ENCODE measurements at places on chromosomes 12 and 14.

- DNase-seq = no peak
Observed at GRCh38 chr14:26744903-26745302, 147.1 kb upstream of the NOVA1 start.

DNA sequence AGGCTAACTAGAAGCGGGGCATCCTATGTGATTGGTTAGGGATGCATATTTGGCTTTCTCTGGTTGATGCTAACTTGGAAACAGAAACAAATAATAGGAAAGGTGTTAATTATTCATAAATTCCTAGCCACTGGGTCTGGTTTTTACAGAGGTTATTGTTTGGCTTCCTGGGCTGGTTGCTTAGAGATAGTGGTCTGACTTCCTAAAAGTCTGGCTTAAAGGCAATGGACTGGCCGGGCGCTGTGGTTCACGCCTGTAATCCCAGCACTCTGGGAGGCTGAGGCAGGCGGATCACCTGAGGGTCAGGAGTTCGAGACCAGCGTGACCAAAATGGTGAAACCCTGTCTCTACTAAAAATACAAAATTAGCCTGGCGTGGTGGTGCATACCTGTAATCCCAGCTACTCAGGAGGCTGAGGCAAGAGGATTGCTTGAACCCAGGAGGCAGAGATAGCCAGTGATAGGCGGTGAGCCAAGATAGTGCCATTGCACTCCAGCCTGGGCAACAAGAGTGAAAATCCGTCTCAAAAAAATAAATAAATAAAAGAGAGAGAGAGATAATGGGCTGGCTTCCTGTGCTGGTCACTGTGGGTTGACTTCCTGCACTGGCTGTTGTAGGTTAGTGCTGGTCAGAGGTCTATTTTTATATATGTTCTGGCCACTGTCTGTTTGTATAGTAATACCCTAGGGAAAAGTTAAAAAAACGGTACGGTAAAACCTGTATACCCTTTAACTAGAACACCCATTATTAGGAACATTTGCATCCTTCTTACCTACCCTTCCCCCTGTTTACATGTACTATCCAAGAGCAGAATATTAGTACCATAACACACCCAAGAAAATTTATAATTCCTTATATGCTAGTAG, 24.1 kb downstream of the OR6S1 start:
- no peak for DNase-seq

DNA sequence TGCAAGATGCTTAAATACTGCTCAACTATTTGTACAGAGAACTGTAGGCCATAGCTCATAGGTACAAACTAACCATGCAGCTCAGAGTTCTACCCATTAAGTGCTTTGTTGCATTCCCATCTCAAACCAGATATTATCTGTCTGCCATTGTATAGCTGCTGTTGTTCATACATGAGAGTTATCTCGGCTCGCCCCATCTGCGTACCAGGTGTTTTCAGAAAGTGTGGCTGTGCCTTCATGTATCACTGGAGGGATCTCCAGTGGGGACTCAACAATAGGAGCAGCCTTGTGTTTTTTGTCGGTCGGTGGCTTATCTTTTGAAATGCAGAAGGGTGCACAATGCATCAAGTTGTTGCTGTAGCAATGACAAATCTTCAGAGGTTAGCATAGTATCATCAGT, 678.3 kb downstream of the RERGL start:
- DNase-seq = no peak

DNA sequence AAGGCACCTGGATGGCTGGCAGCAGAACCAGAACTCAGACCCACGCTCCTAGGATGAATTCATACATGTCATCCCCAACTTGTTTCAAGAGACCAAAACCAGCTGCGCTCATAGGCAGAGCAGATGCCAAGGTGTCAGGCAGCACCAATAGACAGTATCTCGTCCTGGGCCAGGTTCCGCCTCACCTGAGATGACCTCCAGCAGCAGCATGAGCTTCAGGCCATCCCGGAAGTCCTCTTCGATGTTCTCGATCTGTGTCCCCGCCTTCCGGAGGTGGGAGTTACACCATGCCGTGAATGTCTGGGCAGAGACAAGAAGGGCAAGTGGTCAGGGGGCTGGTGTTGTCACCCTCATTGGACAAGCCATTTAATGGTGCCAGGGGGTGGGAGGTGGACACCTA, 53.7 kb downstream of the ACTN1 start:
- DNase-seq = no peak

DNA sequence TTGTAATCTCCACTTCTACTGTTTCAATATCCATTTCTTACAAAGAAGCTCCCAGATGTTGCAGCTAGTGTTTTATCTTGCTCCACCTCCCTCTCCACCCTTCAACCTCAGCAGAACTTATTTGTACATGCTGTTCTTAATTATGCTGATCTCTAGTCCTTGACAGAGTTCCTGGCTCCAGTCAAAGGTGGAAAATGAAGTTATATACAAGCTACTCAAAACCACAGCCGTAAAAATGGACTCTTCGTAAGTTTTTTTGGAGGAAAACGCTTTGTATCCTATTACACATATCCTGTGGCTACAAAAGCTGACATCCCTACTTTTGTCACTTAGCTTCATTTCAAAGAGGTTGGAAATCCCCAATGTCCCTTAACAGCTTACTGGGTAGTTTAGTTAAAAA, 1.3 kb downstream of the CLEC1A start:
- DNase-seq = no peak

DNA sequence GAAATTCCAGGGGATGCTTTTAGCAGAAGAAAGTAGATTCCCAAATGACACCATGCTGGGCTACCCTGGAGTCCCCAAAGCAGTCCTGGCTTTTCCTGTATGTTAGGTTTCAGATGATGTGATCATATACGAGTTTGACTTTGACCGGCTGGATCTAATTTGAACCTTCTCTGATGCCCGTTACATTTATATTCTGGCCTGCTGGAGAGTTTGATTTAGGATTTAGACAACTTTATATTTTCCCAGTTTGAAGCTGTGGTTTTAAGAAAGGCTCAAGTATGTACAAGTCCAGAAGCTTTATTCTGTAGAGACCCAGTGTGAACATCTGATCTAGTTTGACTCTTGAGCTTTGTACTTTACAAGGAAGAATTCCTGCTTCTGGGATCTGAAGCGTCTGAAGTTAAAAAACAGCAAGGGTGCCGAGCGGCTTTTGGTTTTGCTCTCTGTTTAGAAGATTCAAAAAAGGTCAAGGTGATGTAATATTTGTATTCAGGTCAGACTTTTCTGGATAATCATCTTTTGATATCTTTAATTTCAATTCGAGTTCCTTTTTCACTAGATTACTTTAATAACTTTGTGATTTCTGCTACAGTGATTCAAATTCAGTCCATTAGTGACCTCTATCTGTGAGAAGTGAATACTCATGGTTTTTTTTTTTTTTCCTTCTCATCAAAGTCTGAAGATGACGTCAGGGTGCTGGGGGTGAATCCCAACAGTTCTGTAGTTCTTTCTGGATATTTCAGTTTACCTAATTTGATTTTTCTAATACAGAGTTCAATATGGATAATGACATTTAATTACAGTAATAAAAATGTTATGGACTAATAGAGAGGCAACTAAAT, 6.3 kb downstream of the FLRT2 start:
- no peak for DNase-seq

- DNase-seq = no peak
Observed at GRCh38 chr12:50257236-50258166, 25.8 kb downstream of the LIMA1 start.

- no peak for DNase-seq
Observed at GRCh38 chr12:90489141-90489540, 465.8 kb downstream of the CCER1 start.

DNA sequence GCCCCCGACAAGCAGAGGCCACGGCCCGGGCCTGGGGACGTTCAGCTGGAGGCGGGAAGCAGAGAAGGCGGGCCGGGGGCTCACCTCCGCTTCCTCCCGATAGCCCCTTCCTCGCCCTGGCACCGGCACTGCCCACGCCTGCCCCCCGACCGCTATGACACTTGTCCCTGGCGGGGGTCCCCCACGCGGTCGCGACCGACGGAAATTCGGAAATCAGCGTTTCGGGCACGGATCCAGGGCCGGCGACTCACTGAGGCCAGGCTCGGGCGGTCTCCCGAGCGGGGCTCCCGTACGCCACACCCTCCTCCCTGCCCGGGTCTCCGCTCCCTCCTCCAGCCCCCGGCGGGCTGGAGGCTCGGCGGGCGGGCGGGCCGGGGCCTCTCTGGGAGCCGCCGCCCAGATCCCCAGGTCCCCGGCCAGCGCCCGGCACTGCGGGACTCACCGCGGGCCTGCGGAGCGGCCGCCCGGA, 581 bp downstream of the PITPNM2 start:
- no peak for DNase-seq

- DNase-seq = no peak
Observed at GRCh38 chr12:111022386-111022785, 102.0 kb upstream of the MYL2 start.

DNA sequence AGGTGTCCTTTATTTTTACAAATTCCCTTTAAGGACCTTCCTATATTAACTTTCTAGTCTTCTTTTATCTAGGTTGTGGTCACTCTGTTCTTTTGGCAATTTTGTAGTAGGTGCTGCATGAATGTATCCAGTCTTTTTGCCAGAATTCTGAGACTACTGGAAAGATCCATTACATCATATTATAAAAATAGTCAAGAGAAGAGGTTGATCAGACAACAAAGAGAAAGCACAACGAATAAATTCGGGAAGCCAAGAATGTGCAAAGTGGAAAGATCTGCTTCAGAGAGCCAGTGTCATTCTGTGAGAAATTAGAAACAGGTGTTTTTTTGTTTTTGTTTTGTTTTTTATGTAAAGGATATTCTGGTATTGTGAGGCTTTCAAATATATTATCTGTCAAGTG, 15.8 kb upstream of the SLC16A7 start:
- DNase-seq = no peak

- no peak for DNase-seq
Observed at GRCh38 chr12:122849352-122850047, 14.2 kb downstream of the HIP1R start.

DNA sequence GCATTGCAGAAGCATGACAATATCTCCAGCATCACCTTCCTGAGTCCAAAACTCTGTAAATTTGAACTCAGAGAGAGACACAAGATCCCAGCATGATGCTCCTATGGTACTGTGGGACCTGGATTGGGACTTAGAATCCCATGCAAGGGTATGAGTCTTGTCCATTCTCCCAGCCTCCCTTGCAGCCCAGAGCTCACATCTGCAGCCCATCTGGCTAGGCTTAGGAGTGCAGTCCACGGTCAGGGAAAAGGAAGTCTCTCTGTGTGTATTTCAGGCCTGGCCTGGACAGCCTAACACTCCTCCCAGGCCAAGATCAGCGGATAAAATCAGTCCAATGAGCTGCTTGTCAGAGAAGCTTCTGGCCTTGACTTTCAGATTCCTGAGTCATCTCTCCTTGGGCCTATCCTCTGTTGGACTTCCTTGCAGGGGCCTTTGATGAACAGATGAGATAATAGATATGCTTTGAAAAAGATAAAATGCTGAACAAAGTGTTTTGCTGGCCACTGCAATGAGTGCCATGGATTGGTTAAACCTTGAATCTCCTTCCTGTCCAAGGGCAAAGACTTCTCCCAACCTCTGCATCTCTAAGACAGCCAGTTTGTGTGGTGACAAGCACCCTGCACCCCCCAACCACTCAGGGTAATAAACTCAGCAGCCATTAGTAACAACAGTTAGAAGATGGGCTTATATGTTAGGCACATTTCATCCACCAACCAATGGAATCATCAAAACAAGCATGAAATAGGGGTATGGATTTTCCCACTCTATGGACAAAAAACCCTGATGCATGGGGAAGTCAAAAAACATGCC, 412.8 kb upstream of the TBX3 start:
- no peak for DNase-seq

- DNase-seq = no peak
Observed at GRCh38 chr14:99225436-99226203, 46.4 kb downstream of the BCL11B start.

DNA sequence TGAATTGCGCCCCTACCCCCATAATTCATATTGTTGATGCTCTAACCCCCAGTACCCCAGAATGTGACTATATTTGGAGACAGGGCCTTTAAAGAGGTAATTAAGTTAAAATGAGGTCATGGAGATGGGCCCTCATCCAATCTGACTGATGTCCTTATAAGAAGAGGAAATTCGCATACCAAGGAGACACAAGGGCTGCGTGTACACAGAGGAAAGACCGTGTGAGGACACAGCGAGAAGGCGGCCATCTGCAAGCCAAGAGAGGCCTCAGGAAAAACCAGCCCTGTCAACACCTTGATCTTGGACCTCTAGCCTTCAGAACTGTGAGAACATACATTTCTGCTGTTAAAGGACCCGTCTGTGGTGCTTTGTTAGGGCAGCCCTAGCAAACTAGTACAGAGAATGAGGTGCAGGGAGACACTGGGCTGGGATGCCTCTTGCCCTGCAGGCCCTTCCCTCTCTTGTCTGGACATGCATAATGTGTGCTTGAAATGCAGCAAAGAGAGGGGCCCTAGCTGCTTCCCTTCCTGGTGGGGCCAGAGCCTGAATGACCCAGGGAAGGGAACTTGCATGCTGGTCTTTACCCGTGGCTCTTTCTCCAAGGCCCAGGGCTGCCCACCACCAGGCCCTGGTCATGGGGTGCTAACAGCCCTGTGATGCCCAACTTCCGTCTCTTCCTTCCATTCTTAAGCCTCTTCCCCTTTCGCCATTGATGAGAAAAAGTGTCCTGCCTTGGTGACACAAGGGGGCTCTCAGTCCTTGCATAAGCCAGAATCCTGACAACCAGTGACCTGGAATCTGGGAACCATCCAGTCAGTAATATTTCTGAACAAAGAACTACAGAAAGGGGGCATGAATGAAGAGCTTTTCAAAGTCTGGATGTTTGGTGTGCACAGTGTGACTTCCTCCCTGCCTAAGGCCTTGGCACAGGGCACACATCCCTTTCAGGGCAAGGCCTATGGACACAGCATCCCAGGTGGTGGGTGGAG, 50.0 kb upstream of the GPATCH2L start:
- DNase-seq = no peak

DNA sequence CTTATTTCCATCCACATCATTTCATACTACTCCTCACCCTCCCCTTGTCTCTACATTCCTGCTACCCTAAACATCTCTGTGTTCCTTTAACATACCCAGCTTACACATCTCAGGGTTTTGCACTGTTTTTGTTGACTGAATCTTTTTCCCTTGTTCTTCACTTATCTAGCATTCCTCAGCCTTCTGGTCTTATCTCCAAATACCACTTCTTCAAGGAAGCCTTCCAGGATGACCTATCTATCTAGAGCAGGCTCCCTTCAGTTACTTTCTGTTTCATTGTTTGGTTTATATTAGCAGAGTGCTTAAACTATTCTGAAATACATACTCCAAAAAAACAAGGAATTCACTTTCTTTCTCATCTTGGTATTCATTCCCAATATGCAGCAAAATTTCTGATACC, 353.1 kb downstream of the NAV3 start:
- no peak for DNase-seq

GRCh38 chr12:96198965-96199364, 4.8 kb downstream of the ELK3 start:
- no peak for DNase-seq

DNA sequence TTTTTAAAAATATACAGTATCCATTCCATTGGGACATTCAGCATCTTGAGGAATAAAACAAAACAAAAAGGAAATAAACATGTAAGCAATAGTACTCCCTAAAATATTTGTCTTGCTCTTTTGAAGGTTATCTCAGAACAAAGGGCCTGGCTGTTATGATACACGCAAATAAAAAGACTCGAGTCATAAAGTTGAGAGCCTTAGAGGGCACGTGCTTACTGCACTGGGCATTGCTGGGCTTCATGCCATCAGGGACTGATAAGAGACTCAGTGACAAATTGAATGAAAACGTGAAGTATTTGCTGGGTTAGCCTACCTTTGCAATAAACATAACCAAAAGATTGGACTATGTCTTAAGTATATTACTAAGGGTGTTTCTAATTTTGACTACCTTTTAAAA, 118.9 kb downstream of the SLC35F4 start:
- DNase-seq = no peak

GRCh38 chr12:11725686-11726085, 76.2 kb downstream of the ETV6 start:
- no peak for DNase-seq

Data from omental fat pad (tissue), 4 donors.